ENCODE measurements at places on chromosomes 2 and 18.

- DNase-seq, result no peak
Measured at GRCh38 chr18:62069556-62069955, 117.3 kb downstream of the PIGN start.

GRCh38 chr2:106638580-106638979 lies 151.4 kb downstream of the CD8B2 start:
- no peak for DNase-seq

- peak; percentile 89 for DNase-seq
Measured at GRCh38 chr2:129758784-129759471, 220.5 kb upstream of the RAB6C start.

DNA sequence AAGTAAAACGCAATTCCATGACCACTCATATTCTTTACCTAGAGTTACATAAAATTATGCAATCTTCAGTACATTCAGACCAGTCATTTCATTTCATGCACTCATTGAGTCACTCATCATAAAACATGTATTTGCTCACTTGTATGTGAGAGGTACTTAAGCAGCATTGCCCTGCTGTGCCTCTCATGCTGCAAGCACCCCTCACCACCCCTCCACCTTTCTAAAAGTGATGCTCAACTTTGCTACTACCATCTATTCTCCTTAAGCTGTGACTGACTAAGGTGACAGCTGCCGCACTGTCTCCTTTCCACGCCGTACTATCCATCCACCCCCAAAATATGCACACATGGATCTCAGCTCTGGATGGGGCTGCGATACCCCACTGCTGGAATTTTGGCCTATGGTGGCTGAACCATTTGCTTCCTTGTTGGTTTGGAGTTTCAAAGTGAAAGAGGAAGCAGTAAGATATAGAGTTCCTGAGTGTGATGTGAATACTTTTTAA lies 7.2 kb downstream of the ARHGAP25 start:
- no peak for DNase-seq

- no peak for DNase-seq
Measured at GRCh38 chr2:64326578-64327050, 127.3 kb upstream of the LGALSL start.

GRCh38 chr2:26745609-26746327 lies 18.3 kb upstream of the SLC35F6 start:
- DNase-seq, result peak; percentile 89

All from suppressor macrophage (primary cell).